ENCODE measurements at places on chromosomes 3 and 15. TPM values are rescaled to one million over a fixed set of nuclear protein-coding genes. Genes with fewer than 3 reads are reported as not detected.

GRCh38 chr15:29924750-29925149 lies 102.5 kb upstream of the TJP1 start:
- DNase-seq, result no peak

- DNase-seq, result no peak
These were observed 337.8 kb upstream of the NR2E3 start for GRCh38 chr15:71472566-71472965.

GRCh38 chr3:39147711-39148434 lies 5.5 kb downstream of the CSRNP1 start:
- no peak for DNase-seq

- no peak for DNase-seq
These were observed 71.7 kb upstream of the SNRK start for GRCh38 chr3:43214616-43215015.

DNA sequence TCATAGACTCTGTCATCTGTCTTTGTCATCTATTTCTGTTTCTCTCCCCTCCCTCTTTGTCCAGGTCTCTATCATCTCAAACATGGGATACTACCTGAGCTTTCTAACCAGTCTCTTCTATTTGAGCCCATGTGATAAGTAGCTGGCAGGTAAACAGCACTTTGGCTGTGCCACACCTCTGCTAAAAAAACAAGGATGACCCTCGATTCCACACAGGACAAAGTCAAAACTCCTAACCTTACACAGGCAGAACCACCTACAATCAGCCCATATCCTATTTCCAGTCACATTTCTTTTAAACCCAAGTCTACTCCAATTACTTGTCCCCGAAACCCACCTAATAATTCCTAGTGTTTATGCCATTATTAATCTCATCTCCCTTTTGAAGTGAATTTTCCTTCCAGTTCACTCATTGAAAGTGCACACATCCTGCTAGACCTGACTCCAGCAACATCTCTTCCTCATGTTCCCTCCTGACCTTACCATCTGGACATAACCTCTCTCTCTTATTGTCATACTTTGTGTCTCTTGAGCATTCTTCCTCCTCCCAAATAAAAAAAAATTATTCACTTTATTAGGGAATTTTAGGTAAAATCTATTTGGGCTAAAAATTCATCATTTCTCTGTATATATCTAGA lies 256.1 kb upstream of the ONECUT1 start:
- no peak for DNase-seq

DNA sequence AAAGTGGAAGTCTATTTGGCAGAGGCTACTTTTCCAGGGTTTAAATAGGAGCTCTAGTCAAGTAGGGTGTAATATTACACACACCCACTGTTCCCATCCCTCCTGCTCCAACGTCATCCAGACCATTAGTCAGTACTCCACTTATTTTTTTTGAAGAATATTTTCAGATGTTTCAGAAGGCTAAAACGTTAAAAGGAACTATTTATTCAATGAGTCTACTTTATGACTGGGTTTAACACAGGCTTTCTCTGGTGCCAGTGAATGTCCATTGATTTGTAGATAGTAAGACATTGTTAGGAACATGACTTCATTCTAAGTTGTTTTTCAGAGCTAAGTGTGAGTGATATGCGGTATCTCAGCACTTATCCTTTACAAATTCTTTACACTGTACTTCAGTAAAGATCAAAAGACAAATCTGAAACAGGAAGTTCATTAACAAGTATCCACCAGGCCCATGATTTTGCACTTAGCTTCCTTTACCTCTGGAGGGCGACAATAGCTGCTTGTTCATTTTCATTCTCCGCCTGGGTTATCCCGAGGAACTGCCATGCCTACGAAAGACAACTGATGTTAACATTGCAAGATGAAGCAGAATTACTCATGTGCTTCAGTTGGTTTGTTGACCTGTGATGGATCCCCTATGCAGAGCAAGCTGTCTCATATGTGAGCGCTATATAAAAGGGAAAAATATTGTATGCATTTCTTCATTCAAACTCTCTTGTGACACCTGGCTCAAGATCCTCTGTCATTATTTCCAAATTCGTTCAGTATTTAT lies 158.7 kb downstream of the USP13 start:
- no peak for DNase-seq

DNA sequence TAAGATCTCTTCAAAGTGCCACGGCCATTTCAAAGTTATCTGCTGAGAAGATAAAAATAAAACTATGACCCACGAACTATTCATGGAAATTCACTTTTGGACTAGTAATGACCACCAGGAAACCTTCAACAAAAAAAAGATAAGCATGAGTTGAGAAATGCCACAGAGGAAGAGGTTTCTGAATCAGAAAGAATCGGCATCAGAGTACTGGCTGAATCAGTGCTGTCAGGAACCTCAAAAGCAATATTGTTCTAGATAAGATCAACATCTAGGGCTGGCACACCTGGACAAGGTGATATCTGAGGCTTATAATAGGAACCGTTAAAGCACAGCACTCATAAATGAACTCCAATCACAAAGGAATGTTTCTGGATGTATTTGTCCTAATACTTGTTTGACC lies 72.7 kb downstream of the PEAK1 start:
- DNase-seq, result no peak

- DNase-seq, result no peak
These were observed 164.8 kb downstream of the AKAP13 start for GRCh38 chr15:85545185-85545584.

Gene CLCN2
- total RNA-seq, result 2.9 TPM

Gene THAP10
- total RNA-seq, result 1.1 TPM

Gene LRRN1
- total RNA-seq, result 3.9 TPM

Gene DAPK2
- total RNA-seq, result 30.8 TPM

Gene CFAP91
- total RNA-seq, result 9.5 TPM

Data from suprapubic skin (tissue), 4 donors.